ENCODE measurements at places on chromosomes 13 and 19.

- no peak for DNase-seq
Measured at GRCh38 chr19:33830264-33830663, 33.6 kb downstream of the KCTD15 start.

DNA sequence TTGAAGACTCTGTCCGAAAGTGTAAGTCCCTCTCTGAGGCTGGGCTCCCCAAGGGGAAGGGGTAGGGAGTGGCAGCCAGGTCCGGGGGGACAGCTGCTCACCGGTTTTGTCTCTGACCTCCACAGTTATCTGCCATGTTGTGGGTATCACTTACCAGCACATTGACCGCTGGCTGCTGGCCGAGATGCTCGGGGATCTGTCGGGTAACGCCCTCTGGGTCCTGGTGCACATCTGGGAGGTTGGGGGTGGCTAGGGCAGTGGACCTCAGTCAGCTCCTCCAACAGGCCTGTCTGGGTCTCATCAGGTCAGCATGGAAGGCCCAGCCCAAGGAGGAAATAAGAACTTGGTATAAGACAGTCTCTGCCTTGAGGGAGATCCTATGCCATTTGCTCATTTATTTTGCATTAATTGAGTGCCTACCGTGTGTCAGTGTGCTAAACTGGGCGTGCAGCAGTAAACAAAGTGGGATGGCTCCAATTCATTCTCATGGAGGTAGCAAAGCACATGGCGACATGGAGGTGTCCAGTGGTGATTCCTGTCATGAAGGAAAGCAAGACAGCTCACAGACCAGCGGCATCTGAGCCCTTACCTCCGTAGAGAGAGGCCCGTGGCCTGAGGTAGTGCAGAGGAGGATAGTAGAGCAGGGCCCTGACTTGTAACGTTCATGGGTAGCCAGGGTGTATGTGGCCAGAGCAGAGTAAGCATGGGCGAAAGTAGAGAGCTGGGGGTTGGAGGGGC is 13.7 kb downstream of the EIF3K start:
- no peak for DNase-seq

DNA sequence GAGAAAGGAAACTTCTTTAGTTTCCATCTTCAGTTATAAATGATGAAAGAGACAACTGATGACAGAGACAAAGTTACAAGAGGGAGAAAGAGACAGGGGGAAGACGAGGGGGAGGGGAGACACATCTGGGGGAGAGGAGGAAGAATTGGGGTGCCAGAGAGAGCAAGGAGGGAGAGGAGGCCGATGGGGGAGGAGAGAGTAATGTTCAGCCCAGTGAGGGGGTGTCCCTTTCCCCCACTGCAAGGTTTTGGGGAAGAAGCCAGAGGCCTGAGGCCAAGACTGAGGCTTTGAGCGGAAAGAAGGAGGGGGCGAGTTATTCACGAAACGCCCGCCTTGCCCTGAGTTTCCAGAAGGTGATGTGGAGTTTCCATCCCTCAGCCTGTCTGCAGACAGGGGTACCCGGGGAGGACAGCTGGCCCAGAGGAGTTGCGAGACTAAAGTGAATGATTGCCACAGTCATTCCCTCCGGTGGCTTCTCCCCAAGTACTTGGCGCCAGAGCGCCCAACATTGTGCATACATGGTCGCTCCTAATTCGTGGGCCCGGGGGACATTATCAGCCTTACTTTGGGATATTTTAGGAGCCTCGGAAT is 558 bp upstream of the PPAN start:
- no peak for DNase-seq

DNA sequence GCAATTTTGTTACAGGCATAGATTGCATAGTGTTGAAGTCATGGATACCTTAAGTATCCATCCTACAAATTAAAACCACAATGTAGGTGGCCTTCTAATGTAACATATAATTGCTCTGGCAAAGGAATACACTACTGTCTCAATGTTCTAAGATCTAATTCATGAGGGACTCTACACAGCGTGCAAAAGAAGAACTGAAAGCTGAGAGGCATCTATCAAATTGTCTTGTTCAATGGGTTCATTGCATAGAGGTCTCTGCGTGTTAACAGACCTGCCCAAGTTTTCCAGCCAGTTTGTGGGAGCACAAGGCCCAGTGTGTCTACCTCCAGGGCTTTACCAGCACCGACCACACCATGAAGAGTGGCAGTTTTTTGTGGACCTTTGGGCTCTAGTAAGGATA is 451.4 kb downstream of the ITGBL1 start:
- DNase-seq = no peak

- no peak for DNase-seq
Measured at GRCh38 chr13:22402682-22403081, 731.8 kb downstream of the FGF9 start.

GRCh38 chr13:107434347-107434746 is 781.0 kb downstream of the LIG4 start:
- no peak for DNase-seq

DNA sequence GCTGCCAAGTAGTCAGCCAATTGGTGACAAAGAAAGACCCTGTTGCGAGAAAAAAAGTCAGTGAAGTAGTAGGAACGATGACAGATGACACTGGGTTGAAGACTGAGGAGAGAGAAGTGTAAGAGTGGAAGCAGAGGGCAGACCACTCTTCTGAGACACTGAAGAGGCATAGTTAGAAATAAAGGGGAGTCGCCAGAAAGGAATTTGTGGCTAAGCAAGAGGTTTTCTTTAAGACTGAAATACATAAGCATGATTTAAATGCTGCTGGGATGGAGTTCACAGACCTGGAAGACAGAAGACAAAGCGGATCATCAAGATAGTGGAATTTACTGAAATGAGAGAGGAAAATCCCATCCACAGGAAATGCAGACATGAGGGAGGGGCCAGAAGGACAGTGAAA is 56.2 kb upstream of the USPL1 start:
- no peak for DNase-seq

DNA sequence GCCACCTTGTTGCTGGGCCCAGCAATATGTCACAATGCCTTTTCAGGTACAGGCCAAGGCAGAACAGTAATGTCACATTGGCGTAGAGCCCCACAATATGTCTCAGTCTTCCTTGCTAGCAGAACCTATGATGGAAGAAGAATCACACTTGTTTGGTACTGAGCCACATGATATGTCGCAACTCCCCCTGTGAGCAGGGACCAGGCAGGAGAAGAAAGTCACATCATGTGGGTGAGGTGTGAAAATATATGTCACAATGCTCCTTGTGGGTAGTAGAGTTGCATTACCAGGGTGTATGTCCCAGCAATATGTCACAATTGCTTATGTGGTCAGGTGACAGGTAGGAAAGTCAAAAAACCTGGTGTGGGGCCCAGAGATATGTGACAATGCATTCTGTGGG is 7.1 kb upstream of the ZNF91 start:
- DNase-seq = no peak
